Fibroblast of the aortic adventitia (primary cell): ENCODE measurements at places on chromosomes 4 and X.

DNA sequence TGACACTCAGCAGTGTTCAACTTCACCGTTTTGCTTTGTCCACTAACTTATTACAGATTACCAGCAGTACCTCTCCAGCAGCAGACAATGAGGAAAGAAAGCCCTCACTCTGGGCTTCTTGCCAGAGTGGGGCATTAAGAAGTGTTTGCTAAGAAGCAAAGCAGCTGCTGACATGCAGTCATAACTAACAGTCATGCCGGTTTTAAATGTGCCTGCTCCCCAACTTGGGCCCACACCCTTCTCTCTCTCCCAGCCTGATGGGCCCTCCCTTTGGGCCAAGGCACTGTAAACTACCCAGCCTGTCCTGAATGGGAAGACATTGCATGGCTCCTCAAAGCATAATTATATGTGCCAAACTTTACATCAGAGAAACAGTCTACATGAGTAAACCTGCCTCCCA, 54.6 kb upstream of the HHIP start:
- peak; percentile 87 for DNase-seq

DNA sequence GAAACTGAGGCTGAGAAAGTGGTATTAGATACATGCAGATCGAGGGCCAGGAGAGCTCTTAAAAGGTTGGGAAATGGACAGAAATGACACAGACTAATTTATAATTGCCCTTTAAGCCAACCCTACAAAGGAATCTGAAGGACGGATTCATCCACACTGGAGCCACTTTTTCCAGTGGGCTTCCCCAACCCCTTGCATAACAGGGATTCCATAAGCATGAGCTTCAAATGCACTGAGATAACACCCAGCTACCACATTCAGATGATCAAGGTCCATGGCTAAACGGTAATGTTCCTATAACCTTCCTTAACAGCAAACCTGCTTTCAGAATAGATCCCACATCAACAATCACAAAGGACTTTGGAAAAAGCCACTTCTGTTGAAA, 34.2 kb downstream of the PLAC1 start:
- no peak for DNase-seq

GRCh38 chr4:17646693-17647092, 32.3 kb downstream of the MED28 start:
- DNase-seq = no peak

- DNase-seq = no peak
These were observed 53.0 kb upstream of the PROM1 start for GRCh38 chr4:16136827-16137226.

- DNase-seq = no peak
These were observed 54.5 kb upstream of the MAMLD1 start for GRCh38 chrX:150308532-150309157.

GRCh38 chrX:46754036-46754435, 4.9 kb downstream of the SLC9A7 start:
- no peak for DNase-seq

DNA sequence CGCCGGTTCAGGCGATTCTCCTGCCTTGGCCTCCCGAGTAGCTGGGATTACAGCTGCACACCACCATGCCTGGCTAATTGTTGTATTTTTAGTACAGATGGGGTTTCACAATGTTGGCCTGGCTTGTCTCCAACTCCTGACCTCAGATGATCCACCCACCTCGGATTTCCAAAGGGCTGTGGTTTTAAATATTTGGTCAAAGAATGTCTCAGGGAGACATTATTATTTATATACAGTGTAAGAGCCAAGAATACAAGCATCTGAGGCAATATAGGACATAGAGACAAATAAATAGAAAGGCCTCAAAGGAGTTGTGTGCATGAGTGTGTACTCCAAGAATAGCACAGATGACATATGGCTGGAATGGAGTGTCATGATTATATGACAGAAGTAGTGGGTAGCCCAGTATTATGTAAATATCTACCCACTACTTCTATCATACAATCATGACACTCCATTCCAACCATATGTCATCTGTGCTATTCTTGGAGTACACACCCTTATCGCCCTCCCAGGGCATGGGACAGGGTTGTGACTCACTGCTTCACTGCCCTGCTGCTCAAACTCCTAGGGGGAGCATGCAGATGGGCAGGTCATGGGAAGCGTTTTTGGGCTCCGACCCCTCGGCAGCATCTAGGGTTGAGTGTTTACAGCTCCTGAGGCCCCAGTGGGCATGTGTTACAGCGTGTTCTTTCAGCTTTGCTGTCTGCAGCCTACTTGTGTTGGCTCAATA, 1649.8 kb upstream of the PCDH10 start:
- DNase-seq = peak; percentile 33

DNA sequence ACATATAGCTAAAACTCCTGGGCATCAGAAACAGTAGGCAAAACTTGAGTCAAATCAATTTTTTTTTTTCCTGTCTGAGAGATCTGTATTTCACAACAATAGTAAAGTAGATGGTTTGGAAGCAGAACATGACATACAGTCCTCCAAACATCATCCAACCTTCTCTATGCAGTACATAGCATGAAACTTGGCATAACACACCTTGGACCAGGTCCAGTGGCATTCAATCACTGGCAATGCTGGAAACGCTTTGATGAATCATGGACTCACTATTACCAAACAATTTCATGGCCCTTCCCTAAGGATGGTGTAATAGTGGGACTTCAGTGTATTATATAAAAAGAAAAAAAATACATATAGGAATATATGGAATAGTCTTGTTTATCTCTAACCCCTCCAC, 154.6 kb downstream of the FMR1NB start:
- DNase-seq = peak; percentile 58

GRCh38 chr4:73612032-73612431, 8.2 kb downstream of the RASSF6 start:
- peak; percentile 26 for DNase-seq

- DNase-seq = no peak
These were observed 36.9 kb upstream of the TENM3 start for GRCh38 chr4:182206266-182206665.

- no peak for DNase-seq
These were observed 273.5 kb downstream of the C4orf33 start for GRCh38 chr4:129369361-129370010.

DNA sequence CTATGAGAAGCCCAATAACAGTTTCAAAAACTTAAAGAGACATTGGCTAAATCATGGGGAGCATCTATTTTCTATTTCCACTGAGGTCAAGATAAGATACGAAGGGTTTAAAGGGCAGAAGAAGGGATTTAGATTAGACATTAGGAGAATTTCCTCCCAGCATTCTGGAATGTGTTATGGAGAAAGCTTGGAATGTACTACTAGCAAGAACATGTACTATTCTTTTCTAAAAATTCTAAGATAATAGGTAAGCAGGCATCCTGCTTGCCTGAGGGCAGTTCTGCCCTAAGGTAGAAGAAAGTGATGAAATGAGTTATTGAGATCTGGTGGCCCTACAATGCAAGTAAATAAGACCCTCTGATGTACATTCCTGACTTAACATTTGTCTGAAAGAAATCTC, 279.2 kb downstream of the NR3C2 start:
- peak; percentile 1 for DNase-seq

DNA sequence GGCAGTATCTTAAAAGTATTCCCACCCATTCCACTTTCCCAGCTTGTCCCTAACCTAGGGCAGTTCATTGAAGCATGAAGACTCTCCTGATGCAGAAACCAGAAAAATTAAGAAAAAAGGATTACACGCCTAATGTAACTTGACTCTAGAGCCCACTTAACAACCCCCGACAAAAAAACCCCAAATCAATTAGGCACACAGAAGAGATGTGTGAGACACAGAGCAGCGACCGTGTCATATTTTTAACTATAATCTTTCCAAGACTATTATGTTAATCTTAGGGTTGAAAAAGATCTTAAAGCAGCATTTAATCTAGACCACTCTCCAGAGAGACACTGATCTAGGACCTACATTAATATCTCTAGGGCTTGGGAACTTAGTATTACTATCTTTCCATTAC, 1.3 kb downstream of the YTHDC1 start:
- DNase-seq = no peak

GRCh38 chrX:54530357-54530900, 410 bp downstream of the GNL3L start:
- DNase-seq = no peak

- DNase-seq = no peak
These were observed 738.6 kb upstream of the GRIA3 start for GRCh38 chrX:122445466-122445865.

DNA sequence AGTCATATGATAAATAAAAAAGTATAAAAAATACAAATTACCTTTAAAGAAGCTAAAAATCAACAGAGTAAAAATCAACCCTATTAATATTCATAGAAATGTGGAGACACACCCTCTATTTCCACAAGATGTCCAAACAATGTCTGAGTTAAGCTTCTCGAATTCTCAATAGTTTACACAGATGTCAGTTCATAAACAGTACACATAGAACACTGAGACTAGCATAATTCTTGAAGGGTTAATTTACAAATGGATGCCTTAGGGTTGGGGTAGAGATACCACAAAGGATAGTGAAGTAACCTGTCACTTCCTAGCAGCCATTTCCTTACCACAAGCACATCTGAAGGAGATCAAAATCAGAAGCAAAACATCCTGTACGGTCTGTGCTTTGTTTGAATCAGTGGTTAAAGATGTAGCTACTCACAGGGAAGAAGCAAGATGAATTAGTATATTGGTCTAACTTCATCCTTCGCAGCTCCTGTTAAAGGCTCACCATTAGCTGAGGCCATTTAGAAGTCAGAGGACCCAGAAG, 2393.9 kb downstream of the ARAP2 start:
- no peak for DNase-seq

DNA sequence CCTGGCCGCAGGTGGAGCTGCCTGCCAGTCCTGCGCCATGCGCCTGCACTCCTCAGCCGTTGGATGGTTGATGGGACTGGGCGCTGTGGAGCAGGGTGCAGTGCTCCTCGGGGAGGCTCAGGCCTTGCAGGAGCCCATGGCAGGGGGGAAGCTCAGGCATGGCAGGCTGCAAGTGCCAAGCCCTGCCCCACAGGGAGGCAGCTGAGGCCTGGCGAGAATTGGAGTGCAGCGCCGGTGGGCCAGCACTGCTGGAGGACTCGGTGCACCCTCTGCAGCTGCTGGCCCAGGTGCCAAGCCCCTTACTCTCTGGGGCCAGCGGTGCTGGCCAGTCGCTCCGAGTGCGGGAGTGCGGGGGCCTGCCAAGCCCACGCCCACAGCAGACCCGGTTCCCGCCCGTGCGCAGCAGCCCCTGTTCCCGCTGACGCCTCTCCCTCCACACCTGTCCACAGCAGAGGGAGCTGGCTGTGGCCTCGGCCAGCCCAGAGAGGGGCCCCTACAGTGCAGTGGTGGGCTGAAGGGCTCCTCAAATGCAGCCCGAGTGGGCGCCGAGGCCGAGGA, 275.9 kb upstream of the FRG1 start:
- DNase-seq = no peak

DNA sequence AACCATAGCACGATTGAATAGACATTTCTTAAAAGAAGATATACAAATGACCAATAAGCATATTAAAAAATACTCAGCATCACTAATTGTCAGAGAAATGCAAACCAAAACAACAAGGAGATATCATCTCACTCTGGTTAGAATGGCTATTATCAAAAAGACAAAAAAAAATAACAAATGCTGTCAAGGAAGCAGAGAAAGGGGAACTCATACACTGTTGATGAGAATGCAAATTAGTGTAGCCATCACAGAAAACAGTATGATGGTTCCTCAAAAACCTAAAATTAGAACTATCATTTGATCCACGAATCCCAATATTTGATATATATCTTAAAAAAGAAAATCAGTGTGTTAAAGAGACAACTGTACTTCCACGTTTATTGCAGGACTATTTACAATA, 71.7 kb upstream of the BANK1 start:
- no peak for DNase-seq

- DNase-seq = peak; percentile 77
These were observed 254.5 kb upstream of the RPS6KA3 start for GRCh38 chrX:20521222-20521621.

- DNase-seq = no peak
These were observed 5.2 kb upstream of the PPP2R3B start for GRCh38 chrX:391717-392574.

GRCh38 chrX:134472041-134472440, 12.1 kb downstream of the HPRT1 start:
- no peak for DNase-seq

DNA sequence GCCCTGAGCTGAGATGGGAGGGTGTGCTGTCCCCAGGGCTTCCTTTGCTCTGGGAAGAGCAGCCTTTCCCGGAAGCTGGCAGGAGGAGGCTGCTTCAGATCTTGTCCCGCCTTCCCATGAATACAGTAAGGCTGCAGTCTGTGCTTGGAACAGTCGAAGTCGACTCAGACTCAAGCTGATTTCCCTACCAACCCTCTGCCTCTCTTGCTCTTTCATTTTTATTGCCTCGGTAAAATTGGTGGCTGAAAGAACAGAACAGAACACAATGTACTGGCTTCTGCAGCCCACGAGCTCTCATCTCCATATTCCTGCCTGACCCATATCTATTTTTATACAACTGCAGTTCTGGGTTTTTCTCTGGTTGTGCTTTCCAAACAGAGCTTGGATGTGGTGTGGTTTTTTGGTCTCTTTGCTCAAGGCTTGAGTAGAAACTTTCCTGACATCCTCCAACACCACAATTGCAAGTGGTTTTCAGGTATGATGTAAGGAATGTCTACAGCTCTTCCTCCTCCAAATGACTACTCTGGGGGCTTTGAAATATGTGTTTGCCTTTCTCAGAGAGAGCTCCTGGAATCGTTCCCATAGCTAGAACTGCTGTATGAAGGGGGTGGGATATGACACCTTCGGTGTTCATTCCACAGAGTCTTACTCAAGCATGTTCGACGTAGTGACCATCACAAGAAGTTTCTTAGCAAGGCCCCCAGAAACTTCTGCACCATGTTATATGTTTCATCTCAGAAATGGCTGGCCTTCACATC, 61.3 kb downstream of the ENPP6 start:
- no peak for DNase-seq

DNA sequence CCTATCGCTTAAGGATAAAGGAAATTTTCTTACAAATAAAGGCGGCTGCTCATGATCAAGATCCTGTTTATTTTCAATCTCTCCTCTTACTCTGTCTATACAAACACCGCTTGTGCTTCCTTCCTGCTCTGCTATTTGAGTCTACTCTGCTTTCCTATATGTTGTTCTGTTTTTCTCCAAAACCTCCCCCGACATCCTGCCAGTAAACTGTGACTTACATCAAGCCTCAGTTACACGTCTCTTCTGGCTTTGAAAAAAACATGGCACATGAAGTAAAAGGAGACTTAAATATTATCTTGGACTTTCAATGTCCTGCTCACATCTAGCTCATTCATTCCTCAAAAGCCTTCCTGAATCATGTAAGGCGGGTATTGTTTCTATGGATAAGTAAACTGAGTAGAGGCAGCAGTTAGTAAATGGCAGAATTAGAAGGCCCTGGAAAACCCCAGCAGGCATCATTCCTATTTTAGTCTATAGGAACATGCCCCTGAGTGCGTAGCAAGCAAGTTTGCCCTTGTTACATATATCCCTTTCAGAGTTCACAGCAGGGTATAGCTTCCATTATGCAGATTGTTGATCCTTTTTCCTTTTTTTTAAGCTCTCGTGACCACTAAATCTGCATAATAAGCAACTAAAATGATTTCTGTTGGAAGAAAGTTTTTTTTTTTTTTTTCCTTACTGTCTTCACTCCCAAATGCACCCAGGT, 280.1 kb downstream of the RAPGEF2 start:
- DNase-seq = no peak

GRCh38 chr4:64713256-64713840, 304.1 kb upstream of the TECRL start:
- peak; percentile 31 for DNase-seq
